ENCODE measurements at places on chromosomes 16 and 17.

GRCh38 chr16:56977823-56978430, 11.4 kb upstream of the NLRC5 start:
- no peak for DNase-seq

DNA sequence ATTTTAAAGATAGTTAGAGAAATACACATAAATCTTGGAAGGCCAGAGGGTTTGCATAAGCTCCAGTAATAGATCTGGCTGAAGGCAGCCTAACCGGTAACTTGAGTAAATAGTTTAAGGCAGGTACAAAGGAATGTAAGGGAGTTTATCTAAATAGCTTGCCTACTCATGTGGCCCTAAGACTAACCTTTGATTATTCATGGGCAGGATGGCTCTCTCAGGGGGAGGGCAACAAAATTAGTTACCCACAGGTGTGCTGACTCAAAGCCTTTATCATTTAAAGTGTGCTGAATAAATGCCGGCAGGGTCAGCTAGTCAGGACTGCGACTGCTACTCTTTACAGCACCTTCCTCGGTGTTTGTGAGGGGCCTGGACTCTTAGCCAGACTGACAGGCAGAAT, 761.3 kb upstream of the KIF2B start:
- DNase-seq = no peak

DNA sequence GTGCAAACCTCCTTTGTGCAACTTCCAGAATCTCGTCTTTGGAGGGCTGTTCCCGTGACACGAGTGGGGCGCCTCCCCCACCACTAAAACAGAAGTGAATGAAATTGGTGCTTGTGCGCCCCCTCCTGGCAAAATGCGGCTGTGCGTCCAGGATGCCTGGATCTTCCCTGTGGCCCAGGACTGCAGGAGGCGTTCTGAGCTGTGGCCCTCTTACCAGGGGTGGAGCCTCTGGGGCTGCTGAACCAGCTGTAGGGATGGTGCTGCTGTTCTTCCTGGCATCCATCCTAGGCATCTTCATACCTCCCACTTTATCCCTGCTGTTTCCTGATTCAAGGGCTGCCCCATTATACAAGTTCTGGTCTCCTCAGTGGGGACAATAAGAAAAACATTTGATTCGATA, 18.5 kb upstream of the NAGLU start:
- peak; percentile 2 for DNase-seq

- DNase-seq = peak; percentile 98
Measured at GRCh38 chr17:9371019-9371418, 204.6 kb downstream of the STX8 start.
